SW 1271 (cell line): ENCODE measurements at places on chromosomes 11 and 22.

GRCh38 chr11:70799386-70799785 is 401.1 kb downstream of the CTTN start:
- DNase-seq: no peak

- no peak for DNase-seq
These were observed 19.0 kb upstream of the CCDC134 start for GRCh38 chr22:41781507-41781906.

GRCh38 chr11:32044158-32044863 is 46.6 kb upstream of the RCN1 start:
- DNase-seq: no peak

DNA sequence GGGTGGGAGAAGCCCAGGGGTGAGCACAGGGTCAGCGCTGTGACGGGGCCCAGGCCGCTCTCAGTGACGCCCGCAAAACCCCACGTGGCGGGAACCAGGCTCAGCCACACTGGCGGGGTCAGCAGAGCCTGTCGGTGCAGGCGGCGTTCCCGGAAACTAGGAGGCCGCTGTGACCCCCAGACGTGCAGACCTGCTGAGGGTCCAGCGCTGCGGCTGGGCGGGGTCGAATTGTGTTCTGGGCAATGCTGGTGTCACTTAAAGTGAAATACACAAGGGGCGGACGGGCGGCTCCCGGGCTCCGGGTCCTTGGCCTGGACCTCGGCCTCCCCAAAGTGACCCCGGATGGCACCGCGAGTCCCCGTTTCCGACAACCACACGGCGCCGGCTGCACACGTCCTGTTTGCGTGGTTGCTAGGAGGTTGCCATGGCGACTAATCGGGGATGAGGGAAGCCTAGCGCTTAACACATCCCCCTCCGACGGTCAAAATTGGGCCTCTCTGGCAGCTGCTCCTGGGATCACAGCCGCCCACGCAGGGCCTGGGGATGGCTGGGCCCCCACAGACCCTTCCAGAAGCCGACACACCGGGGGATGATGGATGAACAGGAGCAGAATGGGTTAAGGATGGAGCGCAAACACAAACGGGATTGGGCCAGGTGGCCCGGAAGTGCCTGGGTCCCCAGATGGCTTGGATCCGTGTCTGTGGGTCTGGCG is 81.7 kb upstream of the PRR5 start:
- DNase-seq: no peak

- no peak for DNase-seq
These were observed 40.1 kb upstream of the PRR5 start for GRCh38 chr22:44661659-44662569.

DNA sequence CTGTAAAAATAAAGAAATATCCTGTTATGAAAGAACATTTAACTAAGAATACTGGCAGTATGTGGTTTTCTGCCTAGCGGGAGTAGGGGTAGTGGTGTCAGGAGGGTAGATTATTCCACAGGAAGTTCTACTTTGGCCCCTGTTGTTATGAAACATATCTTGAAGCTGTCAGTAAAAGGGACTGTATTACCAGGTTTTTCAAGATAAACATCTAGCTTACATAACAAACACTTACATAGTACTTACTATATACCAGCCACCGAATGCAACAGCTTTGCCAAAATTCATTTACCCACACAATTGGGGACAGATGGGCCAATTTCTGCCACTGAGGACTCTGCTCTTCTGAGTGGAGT is 3.7 kb downstream of the TMEM123 start:
- DNase-seq: no peak

DNA sequence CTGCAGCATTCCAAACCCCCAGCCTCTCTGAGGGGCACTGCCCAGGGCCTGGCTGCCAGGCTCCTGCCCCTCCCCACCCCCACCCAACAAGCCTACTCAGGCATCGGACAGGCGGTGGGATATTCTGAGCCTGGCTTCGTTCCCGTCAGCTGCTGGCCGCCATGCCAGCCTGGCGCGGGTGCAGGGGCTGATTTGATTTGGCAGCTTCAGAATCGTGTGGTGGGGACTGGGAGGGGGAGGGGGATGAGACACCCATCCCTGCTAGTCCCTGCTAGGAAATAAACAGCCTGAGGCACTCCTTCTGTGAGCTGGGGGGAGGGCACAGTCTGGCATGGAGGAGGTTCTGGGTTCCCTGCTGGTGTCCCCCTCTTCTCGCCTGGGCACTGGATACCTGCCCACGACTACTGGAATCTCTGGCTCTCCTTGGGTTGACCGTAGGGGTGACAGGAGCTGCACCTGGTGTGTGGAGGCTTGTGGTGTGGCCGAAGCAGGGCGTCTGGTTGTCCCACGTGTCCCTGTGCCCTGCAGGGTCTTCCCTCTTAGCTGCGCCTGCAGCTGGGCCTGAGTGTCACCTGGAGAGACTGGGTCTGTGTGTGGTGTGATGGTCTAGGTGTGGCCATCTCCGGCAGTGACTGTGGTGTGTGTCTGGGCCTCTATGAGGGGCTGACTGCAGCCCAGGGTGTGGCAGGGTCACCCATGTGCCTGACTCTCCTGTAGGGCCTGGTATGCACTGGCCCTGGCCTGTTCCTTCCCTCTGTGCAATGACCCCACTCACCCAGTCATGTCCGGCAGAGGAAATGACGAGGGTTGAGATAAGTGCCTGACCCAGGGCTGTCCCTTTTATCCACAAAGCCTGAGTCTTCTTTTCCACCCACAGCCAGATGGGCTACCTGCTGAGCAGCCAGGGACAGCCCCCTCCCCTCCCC is 42.2 kb downstream of the PDE2A start:
- DNase-seq: peak; percentile 53

GRCh38 chr11:93032580-93032979 is 63.1 kb downstream of the MTNR1B start:
- DNase-seq: no peak

GRCh38 chr11:29328961-29329441 is 687.8 kb downstream of the KCNA4 start:
- peak; percentile 67 for DNase-seq

GRCh38 chr22:31448382-31448781 is 41.3 kb downstream of the EIF4ENIF1 start:
- DNase-seq: no peak

DNA sequence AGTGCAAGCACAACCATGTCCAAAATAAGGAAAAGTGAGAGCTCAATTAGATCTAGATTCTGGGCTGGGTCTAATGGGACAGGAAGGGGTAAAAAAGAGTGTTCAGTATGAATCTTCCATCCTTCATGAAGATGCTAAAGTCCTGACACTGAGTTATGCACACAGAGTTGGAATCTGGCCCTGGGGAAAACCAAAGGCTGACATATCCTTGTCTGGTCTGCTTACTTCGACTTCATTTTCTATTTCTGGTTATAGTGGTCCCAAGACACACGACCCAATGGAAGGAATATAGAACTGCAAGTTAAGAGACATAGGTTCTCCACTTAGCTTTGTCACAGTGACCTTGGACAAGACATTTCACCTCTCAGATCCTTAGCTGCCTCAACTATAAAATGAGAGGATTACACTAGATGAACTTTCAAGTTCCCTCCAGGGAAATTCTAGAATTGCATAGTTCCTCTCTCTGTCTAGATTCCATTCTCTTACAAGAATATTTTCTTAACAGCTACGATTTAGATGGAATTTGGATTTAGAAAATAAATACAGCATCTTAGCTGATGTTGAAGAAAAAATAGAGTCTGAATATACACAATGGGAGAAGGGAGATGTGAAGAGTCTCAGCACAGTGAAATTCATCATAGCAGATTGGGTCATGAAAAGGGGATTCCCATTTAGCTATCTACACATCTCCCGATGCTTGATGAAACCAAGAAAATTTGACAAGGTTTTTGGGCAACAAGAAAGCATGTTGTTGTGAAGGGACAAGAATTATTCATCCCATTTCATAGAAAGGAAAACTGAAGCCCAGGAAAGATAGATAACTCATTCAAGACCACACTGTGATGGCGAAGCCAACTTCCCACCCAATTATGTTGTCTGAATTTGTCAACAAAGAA is 3.3 kb downstream of the BLID start:
- DNase-seq: no peak

DNA sequence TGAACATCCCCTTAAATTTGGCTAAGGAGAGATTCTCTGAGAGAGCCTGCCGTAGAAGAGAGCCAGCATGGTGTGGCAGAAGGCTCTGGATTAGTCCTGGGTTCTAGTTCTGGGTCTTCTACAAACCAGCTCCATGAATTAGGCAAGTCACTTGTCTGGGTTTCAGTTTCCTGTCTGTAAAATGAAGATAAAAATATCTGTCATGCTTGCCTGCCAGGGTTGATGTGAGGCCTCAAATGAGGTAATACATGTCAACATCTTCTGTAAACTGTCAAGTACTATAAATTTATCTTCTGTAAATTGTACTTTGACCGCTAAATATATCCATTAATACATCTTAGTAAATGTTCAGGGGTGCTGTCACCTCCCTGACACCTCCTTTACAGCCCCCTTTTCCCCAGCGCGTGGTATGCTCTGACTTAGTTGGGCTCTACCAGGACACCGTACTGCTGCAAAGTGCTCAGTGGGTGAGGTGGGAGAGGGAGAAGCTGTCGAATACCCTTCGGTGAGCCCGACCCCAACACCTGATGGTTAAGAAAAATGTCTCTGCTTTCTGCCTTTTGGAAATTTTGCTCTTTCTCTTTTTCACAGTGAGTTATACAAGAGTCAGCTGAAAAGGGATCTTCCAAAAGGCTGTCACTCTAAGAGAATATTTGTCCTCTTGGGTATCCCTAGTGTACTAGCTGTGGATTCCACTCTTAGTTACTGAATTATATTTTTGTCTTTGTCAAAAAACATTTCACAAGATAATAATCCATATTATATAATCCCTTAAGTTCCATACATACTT is 15.0 kb downstream of the RBX1 start:
- no peak for DNase-seq

DNA sequence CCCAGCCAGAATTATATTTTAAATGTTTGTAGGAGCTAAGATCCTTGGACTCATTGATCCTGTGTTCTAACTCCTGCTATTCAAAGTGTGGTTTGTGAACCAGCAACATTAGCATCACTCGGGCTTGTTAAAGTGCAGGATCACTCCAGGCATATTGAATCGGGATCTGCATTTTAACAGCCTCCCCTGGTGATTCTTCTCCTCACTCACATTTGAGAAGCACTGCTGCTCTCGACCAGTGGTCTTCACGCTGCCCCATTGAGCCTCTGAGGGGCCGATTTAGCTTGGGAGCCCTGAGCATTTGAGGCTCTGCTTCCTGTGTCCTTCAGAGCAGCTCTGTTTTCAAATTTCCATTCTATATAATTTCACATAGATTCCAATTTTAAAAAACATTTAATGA is 10.9 kb downstream of the MADD start:
- DNase-seq: no peak

DNA sequence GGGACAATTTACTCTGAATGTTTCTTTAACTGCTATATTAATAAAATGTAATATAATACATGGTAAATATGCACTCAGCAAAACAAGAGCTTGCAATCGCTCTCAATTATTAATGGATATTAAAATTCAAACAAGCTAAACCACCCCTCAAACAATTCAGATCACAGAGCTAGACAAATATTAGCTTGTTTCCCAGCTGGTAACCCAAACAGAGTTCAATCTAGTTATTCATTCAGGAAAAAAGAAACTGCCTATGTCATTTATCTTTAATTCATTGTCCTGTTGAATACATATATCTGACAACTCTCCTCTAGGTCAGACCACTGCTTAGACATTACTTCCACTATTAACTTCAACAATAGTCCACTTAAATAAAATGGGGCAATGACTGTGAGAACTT is 78.7 kb downstream of the SERGEF start:
- DNase-seq: no peak

- no peak for DNase-seq
These were observed 16.7 kb downstream of the KREMEN1 start for GRCh38 chr22:29089507-29089906.
